ENCODE measurements at places on chromosomes 7 and 10.

- DNase-seq: no peak
Measured at GRCh38 chr10:101567165-101568006, 20.7 kb downstream of the POLL start.

DNA sequence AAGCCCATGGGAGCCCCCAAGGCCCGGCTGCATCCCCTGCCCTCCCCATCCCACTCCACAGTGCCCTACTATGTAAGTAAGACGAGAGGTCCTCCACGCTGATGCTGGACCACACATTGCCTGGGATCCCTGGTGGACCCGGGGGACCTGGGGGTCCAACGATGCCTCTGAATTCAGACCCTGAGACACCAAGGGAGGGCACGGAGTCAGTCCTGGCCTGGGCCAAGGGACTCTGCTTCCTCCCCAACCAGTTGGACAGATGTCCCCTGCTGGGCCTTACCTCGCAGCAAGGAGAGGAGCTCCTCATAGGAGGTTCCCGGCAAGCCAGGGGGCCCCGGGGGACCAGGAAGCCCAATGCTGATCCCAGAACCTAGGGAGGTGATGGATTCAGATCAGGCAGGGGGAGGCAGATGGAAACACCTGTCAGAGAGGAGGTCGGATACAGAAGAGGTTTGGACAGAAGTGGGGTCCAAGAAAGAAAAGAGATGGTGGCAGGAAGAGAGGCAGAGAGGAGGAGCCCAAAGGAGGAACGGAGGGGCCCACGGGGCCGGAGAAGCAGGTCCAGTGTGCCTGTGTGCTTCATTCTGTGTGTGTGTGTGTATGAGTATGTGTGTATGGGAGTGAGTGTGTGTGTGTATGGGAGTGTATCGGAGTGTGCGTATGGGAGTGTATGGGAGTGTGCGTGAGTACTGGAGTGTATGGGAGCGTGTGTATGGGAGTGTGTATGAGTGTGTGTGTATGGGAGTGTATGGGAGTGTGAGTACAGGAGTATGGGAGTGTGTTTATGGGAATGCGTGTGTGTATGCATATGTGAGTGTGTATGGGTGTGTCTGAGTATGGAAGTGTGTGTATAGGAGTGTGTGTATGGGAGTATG is 50.2 kb downstream of the COL17A1 start:
- DNase-seq: no peak

DNA sequence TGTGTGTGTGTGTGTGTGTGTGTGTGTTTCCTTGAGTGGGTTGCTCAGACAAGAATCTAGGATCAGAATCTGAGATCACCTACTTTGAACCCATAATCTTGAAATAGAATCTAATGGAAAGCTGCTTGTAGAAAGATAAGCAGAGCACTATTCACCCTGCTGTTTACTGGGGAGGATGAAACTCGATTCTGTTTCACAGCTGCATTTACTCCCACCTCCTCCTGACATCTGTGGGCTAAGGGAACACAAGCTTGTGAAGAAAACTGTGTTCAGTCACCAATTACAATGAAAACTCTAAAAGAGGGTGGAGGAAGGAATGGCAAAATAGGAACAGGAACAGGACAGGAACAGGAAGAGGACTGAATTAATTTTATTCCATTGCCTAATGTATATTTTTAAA is 269.5 kb downstream of the TSPAN12 start:
- no peak for DNase-seq

- no peak for DNase-seq
Measured at GRCh38 chr10:77164616-77165311, 472.8 kb downstream of the KCNMA1 start.

DNA sequence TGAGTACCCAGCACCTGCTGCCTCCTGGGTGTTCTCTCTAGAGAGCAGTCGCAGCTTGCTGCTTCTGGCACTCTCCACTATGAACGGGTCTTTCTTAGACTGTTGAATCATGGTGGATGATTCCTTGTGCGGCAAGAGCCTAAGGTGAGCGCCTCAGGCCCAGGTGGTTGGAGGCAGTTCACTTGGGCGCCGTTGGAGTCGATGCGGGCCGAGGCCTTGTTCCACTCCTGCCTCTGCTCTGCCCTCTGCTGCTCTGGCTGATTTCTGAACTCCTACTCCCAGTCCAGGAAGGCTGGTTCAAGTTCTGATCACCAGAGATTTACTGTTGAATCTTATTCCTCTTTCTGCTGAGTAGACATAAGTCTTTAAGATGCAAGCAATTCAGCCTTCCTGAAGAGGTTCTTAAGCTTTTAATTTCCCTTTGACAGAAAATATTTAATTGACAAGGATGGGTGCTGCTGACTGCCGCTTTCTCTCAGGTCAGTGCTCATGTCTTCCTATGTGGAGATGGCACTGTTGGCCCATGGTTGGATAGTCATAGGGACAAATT is 10.4 kb downstream of the YKT6 start:
- no peak for DNase-seq

GRCh38 chr10:129039406-129040370 is 427.4 kb upstream of the MGMT start:
- no peak for DNase-seq

GRCh38 chr7:6268907-6269306 is 3.5 kb downstream of the CYTH3 start:
- DNase-seq: no peak

- DNase-seq: no peak
Measured at GRCh38 chr7:149826344-149827088, 11.7 kb upstream of the ZNF862 start.

GRCh38 chr10:43698156-43698555 is 49.5 kb upstream of the ZNF32 start:
- no peak for DNase-seq

DNA sequence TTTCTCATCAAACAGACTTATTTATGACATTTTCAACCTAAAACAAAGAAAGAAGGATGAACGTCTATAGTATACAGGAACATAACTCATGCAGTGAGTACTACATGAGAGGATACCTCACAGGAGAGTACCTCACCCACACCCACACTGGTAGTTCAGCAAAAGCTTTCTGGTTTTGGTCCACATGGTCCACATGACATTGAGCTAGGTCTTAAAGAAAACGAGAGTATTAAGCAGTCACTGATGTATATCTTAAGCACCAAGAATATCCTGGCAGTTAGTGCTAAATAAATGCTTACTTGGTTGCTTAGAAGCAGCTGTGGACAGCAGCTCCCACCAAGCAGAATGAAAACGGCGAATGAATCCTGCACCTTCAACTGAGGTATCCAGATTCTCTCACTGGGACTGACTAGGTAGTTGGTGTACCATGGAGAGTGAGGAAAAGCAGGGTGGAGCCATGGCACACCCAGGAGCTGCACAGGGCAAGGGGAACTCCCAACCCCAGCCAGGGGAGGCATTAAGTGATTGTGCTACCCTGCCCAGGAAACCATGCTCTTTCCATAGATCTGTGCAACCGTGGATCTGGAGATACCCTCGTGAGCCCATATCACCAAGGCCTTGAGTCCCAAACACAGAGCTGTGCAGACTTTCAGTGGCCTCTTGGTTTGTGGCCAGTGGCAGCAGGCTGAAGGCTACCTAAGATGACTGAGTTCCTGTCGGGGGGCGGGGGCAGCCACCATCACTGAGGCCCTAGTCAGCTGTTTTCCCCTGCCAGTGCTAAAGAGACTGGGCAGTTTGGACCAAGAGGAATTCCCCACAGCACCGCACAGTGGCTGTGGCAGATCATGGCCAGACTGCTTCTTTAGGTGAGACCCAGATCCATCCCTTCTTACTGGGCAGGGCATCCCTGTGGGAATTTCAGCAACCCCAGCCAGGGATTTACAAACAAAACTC is 143.4 kb downstream of the SGMS1 start:
- DNase-seq: no peak

DNA sequence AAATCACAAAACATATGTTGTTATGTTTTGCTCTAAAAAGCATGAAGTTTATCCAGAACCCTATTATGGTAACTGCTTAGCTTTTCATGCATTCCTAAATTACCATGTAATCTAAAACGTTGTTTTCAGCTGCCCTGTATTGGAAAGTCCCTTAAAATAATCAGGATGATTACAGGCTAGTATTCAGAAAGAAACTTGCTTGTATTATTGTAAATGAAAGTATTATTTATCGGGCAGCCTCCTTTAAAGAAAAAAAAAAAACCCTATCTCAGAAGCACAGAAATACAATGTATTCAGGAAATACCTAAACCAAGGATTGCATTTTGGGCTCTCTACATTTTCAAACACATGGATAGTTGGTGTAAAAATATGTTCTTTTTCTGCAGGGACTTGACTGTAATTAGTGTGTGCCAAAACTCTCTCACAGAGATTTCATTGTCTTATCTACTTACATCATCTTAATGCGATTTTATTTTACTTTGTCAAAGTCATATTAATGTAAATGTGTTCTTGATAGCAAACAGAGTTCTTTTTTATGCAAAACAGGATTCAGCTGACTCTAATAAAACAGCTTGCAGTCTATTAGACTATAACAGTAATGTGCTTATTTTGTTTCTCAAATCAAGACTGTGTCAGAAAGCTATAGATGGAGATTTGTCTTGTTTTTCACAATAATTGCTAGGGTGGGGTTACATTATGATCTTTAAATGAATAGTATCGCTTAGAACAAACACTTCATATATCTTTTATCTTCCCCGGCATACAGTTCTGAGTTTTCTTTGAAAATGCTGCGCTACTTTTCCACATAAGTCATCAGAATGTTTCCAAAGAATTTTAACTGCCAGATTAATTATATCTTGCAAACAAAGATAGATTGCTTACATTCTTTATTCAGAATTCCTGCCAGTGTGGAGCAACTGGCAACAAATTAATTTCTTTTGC is 65.3 kb upstream of the ARID5B start:
- DNase-seq: no peak

GRCh38 chr10:79003183-79004100 is 65.3 kb upstream of the ZMIZ1 start:
- no peak for DNase-seq

DNA sequence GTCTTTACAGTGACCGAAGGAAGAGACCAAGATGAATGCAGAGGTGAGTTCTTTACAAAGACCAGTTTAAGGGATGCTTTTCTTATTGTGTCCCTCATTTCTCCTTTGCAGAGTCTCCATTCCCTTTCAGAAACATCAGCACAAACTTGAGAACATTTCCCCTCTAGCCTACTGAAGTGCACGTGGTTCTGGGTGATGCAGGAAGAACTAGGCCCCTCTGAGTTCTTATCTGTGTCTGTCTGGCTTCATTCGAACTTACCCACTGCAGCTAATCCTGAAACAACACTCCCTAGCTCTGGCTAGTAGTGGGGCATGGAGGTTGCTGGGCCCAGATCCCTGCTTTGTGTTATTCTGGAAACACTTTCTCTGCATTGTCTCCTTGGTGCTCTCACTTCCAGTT is 12.6 kb downstream of the BLVRA start:
- DNase-seq: no peak

- no peak for DNase-seq
Measured at GRCh38 chr10:66927971-66928770, 2.3 kb downstream of the LRRTM3 start.

DNA sequence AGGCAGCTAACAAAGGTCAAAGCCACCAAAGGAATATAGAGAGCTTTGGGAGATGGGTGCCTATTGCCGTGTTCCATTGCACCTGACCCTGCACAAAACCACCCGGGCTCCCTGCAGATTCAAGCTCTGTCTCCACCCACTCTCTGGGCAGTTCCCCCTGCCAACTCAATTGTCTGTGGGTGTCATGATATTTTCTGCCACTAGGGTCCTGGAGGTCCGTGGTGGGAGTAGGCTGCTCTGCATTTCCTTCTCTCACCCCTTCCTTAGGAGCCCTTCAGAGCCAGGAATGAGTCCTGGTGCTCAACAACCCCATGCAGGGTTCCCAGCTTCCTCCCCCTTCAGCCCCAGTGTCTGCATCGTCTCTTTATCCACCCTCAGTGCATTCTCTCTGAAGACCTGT is 34.1 kb downstream of the PNLIPRP2 start:
- DNase-seq: no peak

GRCh38 chr10:21314111-21314626 is 211.3 kb downstream of the SKIDA1 start:
- DNase-seq: no peak

- DNase-seq: no peak
Measured at GRCh38 chr10:98533746-98534445, 87.2 kb upstream of the HPS1 start.

- no peak for DNase-seq
Measured at GRCh38 chr7:107957436-107957835, 45.5 kb downstream of the LAMB1 start.

GRCh38 chr10:97981816-97982215 is 48.6 kb downstream of the CRTAC1 start:
- DNase-seq: no peak

DNA sequence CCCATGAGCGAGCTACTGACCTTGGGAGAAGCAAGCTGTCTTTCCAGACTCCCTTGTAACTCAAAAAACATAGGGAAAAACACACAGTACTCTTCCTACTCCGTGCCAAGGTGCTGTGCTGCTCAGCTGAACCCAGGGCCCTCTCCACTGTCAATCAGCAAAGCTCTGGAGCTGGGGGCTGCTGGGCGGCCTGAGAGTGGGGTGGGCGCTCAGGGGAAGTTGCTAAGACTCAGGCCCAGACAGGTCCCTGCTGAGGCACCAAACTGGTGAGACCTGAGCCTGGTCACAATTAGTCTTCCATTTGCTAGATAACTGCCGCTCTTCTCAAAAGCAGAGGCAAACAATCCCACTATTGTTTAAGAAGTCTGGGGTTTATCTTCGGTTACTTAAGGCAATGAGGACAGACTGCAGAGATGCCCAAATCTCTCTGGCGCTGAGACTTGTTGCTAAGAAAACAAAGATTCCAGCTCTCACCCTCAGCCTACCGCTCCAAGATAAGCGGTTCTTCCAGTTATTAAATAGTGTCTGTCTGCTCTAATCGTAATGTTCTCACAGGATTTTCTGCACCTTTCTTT is 22.0 kb downstream of the STEAP1B start:
- DNase-seq: no peak

- no peak for DNase-seq
Measured at GRCh38 chr10:133415752-133416151, 8.7 kb downstream of the SPRN start.

DNA sequence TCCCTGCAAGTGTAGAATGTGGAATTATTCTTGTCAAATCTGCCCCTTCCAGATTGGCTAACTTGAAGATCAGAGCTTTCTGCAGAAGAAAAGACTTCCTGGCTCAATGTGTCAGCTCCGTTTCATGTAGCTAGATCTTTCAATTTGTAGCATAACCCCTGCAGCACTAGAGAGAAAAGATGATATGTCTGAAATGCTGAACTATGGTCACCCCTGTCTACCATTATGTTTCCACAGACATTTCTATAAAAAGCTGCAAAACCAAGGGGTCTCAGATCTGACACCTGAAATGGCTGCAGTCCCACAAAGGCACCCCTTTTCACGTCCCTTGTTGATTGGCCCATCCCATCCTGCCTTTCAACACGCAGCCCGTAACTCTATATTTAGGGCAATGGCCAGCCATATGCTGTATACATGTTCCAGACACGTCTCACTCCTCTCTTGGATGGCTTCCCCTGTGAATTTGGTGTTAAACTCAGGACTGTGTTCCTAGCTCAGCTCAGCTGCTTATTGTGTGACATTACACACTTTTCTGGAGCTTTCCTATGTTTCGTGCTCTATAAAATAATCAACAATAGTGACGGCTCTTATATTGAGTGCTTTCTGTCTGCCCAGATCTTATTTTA is 648.6 kb upstream of the CELF2 start:
- no peak for DNase-seq
